ENCODE measurements at places on chromosomes 1 and 21.

DNA sequence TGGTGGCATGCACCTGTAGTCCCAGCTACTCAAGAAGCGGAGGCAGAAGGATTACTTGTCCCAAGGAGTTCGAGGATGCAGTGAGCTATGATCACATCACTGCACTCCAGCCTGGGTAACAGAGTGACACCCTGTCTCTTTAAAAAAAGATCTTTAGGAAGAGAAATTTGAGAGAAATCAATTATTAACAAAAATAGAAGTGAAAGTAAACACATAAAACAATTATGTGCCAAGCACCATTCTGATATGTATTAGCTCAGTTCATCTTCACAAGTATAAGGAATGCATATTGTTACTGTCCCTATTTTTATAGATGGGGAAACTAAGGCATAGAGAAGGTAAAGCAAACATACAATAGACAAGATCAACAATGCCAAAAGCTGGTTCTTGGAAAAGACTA, 48.1 kb downstream of the MATN1 start:
- no peak for DNase-seq

- no peak for DNase-seq
These were observed 32.0 kb downstream of the DUSP10 start for GRCh38 chr1:221709854-221710253.

DNA sequence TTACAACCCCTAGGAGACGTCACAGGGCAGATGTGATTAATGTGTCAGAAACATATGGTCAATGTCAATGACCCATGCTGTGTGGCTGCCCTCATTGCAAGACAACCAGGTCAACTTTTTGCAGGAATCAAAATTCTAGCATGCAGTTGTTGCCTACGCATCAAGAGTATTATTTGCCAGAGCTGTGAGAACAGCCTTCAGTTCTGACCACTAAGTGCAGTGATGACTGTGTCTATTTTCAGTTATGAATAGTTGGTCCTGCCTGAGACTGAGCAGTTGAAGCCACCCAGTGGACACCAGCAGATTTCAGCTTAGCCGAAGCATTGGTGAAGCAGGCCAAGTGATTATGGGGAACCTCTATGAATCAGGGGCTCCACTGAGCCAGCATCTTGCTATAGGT, 47.3 kb downstream of the LYPLAL1 start:
- DNase-seq, result no peak

GRCh38 chr21:42618707-42619102, 34.7 kb upstream of the PDE9A start:
- DNase-seq, result no peak

GRCh38 chr21:26443291-26443690, 129.8 kb downstream of the CYYR1 start:
- DNase-seq, result no peak

GRCh38 chr1:242454262-242455051, 70.0 kb downstream of the PLD5 start:
- DNase-seq, result no peak

- no peak for DNase-seq
These were observed 71.6 kb upstream of the IFFO2 start for GRCh38 chr1:19028110-19028509.

- DNase-seq, result no peak
These were observed 13.9 kb downstream of the ATF3 start for GRCh38 chr1:212622467-212622866.

DNA sequence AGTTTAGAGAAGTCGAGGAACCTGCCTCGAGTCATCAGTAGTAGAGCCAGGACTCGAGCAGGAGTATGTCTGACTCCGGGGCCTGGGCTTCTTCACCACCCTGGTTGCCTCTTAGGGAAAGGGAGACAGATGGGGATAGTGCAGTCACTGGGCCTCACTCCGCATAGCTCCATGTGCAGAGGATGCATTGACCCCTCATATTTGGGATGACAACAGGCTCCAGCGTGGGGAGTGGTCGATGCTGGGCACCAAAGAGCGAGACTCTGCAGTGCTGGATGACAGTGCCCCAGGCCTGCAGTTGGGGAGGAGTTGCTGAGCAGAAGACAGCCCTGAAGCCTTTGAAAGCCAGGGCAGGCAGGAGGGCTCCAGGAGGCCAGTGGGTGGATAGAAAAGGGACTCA, 20.8 kb upstream of the TENT5C start:
- DNase-seq, result no peak

DNA sequence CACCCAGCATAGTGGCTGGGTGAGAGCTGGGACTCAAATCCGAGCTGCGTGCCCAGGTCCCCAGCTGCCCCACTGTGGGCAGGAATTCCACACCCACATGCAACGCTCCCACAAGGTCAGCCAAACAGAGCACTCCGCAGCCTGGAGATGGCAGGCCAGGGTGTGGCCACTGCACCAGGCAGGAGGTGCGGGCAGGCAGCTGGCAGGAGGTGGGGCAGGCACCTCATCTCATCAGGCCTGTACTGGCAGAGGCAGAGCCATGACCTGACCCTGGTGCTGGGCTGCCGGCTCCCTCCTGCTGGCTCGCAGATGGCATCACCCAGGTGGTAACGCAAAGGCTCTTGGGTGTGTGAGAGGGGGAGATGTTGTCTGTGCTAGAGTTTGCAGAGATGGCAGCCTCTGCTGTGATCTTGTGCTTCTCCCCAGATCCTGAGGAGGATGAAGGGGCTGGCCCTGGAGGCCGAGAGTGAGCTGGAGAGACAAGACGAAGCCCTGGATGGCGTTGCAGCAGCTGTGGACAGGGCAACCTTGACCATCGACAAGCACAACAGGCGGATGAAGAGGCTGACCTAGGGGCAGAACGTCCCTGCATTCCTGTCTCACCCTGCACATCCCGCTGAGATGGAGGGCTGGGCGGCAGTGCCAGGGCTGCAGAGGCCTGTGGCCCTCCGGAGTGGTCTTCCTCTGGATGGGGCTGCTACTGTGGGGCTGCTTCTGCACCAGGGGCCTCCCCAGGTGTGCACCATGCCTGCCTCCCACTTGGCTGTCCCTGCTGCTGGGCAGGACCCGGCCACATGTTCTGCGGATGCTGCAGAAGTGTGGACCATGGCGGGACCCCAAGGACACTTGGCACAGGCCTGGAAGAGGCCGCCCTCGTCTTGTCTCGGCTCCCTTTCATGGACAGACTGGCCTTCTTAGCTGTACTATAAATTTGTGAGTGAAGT, 35.1 kb upstream of the PRSS38 start:
- no peak for DNase-seq

GRCh38 chr21:16468184-16468583, 738.4 kb downstream of the USP25 start:
- DNase-seq, result no peak

DNA sequence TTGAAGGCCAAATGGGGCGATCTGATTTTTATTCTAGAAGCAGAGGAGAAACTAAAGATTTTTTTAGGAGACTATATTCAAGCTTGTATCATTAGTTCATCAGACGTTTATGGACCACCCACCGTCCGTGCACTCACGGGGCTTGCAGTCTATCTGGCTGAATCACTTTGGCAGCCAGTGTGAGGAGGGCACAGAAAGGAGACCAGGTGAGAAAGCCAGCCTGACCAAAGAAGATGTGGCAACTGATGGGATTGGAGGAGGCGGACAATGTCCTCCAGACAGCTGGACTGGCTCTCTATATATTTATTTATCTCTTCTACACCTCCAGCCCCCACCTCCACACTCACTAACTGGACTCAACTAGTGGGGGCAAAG, 822 bp upstream of the ELOVL1 start:
- DNase-seq, result no peak

- DNase-seq, result no peak
These were observed 44.9 kb upstream of the EFHD2 start for GRCh38 chr1:15364740-15365139.

- DNase-seq, result no peak
These were observed 16.1 kb upstream of the PSMD4 start for GRCh38 chr1:151238467-151238739.

DNA sequence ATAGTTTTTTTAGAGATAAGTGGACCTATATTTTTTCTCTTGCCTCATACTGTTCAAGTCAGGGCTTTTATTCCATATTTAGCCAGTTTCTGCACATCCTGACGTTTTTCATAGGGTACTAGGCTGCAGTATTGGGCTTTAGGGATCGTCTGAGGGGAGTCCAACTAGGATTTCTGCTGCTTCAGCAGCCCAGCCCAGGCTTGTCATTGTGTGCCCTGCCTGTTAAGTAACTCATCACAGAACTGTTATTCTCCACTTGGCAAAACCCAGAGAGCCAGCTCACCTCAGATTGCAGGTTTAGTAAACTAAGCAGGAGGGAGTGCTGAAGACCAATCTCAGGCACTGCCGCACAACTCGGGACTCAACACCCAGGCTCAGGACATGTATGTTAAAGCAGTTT, 2.8 kb downstream of the GALNT2 start:
- no peak for DNase-seq

DNA sequence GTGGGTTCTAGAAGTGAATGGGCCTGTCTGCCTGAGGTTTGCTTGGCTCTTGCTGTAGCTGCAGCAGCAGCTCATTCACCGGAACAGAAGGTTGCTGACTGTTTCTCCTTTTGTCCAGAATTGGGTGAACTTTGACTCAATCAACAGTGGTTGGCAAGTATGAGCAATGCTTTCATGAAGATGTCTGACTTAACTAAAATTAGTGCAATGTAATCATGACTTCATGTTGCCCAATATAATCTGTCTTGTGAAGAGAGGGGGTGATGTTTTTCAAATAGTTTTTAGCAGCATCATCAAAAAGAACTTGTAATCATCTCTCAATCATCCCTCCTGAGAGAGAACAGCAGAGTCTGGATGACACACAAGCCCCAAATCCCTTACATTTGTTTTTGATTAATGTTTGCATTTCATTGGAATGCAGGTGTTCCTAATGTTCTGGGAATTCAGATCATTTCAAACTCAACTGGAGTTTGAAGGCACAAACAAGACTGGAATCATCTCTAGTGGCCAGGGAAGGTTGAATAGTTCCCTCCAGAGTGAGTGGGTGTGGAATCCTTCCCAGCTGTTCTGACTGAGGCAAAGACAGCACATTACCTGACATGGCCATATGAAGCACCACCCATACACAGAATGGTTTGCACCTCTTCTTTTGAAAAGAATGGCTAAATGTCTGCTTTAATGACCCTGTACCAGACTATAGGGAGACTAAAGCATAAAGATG, 82.9 kb downstream of the HLX start:
- peak; percentile 43 for DNase-seq

DNA sequence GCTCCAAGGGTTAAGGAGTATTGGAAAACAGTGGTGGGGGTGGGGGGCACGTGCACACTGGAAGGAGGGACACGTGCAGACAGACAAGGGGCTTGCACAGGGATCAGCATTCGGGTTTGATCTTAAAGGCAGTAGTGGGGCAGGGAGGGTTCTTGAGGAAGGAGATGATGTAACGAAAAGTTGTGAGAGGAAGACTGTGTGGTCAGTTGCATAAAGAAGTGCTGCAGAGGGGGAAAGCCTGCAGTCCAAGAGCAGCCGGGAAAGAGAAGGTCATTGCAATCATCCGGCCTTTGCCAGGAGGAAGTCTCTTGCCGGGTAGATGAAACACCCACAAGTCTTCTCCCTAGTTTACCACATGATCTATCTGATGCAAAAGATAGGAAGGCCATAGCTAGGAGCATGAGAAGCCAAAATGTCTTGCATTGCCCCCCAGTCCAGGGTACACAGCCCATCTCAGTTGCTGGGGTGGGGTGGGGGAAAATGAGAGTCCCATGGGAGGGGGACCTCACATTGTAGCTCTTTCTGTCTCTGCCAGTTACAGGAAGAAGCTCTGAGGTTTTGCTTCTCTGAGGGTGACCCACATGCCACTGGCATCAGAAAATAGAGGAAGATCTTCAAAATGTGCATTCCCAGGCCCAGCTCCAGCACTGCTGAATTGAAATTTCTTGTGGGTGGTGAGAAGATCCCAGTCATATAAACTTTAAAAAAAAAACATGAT, 202.5 kb upstream of the RAB4A start:
- DNase-seq, result no peak

DNA sequence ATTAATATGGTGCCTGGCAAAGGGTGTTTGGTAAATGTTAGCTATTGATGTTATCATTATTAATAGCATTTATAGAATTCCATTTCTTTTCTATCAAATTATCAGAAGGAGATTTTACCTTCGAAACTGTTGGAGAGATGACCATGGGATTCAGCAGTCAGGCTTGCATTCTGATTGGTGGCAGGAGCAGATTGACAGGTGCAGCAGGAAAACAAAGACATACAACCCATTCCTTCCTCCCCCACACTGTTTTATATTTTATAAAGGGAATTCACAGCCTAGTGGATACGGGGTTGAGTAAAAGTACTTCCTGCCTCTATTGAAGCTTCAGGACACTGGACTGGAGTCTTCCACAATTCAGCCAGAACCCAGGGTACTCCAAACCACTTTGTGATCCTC, 55.1 kb upstream of the SYT14 start:
- DNase-seq, result no peak

GRCh38 chr21:21631961-21632360, 633.8 kb downstream of the NCAM2 start:
- DNase-seq, result no peak

GRCh38 chr1:48017716-48018115, 20.5 kb upstream of the TRABD2B start:
- DNase-seq, result no peak

DNA sequence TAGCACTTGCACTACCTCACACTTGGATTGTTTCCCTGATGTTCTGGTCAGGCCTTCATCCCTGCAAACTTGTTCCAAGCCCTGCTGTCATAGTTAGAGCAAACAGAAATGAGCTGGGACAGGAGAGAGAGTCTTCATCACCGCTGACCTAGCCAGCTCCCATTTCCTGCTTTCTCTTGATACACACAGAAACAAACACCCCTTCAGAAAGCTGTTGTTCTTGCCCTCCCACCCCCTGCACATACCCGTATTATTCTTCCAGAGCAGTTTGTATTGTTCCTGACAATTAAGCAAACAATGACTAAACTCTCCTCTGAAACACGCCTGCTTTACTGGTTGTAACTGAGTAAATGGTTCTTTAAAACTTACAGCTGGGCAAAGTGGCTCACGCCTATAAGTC, 2.9 kb upstream of the SYT2 start:
- no peak for DNase-seq

DNA sequence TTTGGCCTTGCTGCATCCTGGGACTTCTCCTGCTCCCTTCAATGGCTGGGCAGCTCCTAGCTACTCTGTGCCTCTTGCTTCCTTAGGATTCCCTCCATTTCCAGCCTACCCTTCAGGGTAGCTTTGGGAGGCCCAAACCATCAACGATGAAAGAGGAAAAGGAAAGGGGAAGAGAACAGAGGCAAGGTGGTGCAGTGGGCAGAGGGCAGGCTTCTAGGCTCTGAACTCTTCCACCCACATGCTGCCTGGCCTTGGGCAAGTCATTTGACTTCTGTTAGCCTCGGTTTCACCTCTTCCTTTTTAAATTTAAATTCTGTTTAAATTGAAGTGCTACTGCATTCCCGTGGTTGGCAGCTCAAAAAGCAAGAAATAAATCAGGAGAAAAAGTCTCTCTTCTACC, 5.7 kb upstream of the PPM1J start:
- no peak for DNase-seq

Measured in stimulated activated naive B cell treated with anti-CD40 and anti-IgM and Interleukin-4, amounts not matched to agents 10 μg/mL and 1 μg/mL and 100 μg/mL, for 72 hours (primary cell).